ENCODE measurements at places on chromosomes 5 and 9.

DNA sequence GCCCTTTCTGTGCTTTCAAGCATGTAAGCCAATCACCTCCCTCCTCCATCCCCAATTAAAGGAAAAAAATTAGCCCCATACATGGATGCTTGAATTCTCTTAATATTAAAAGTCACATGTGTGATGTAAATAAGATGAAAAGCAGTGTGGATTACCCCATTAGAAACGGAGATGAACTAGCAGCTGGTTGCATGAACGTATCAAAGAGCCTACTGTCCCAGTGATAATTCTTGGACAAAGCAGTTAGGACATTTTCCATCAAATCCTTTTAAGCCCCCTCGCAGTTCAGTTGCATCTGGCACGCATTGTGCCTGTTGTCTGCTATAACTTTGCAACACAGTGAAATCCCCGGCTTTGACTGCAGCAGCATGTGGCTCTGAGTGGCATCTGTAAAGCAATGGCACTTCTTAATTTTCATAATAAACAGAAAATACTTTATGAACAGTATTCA is 285.6 kb downstream of the FBXL7 start:
- DNase-seq = no peak

- DNase-seq = peak; percentile 13
Measured at GRCh38 chr9:123267481-123268198, 746 bp downstream of the STRBP start.

GRCh38 chr9:5629312-5630080 is 589 bp downstream of the RIC1 start:
- peak; percentile 51 for DNase-seq

GRCh38 chr5:130555429-130555828 is 609.6 kb downstream of the HINT1 start:
- DNase-seq = no peak

DNA sequence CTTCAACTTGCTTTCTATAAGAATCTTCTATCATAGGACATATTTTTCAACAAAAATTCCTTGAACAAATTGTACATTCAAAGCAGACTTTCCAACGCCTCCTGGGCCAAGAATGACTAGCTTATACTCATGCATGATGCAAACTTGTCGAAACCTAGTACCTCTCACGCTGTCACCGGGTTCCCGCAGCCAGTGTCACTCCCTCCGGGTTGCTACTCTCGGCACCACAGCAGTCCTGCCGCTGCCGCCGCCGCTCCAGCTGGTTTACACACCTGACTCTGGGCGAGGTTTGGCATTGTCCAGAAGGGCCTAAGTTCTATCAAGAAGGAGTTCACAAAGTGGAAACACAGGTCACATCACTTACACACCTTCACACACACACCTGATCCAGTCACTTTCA is 244.4 kb downstream of the ADAMTSL1 start:
- no peak for DNase-seq

Data from stimulated activated CD4-positive, alpha-beta T cell treated with anti-CD3 and anti-CD28 coated beads, Interleukin-4, amount 100 ng/mL, for 24 hours (primary cell).